ENCODE measurements at places on chromosomes 7 and 10. TPM values are rescaled to one million over a fixed set of nuclear protein-coding genes. Genes with fewer than 3 reads are reported as not detected.

DNA sequence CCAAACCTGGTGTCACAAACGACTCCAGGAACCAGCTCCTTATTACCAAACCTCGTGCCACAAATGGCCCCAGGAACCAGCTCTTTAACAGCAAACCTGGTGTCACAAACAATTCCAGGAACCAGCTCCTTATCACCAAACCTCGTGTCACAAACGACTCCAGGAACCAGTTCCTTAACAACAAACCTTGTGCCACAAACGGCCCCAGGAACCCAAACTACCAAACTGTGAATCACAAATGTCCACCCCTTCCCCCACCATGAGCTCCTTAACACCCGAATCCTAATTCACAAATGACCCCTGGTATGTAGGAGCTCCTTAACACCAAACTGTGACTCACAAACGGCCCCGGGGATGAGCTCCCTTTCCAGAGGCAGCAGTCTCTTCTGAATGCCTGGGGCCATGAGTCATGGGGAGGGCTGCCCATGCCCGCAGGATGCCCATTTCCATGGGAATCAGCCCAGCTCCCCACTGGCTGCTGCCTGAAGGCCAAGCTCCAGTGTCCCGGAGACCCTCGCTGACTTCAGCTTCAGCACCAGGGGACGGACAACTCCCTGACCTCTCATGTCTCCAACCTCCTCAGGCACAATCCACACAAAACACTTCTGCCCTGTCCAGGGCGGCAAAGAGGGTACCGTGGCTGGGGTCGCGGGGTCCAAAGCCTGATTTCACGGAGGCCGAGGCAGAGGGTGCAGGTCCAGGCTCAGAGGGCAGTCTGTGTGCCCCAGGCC is 213.1 kb downstream of the ELFN1 start:
- peaks cover 15% of the 10 kb centered on the region for H3K4me1 ChIP-seq
- peak overlapping the region; percentile 45 for H3K27ac ChIP-seq
- H3K27me3 ChIP-seq = no peaks in the 10 kb centered on the region
- peaks cover 21% of the 10 kb centered on the region for H3K36me3 ChIP-seq

GRCh38 chr7:129394101-129394500 is 40.1 kb upstream of the STRIP2 start:
- no peak overlapping the region for H3K27ac ChIP-seq
- no peak for DNase-seq
- no peak overlapping the region for H3K4me3 ChIP-seq
- H3K27me3 ChIP-seq = no peaks in the 10 kb centered on the region
- H3K36me3 ChIP-seq = no peaks in the 10 kb centered on the region
- no peaks in the 10 kb centered on the region for H3K4me1 ChIP-seq

- H3K27me3 ChIP-seq = peaks cover 5% of the 10 kb centered on the region
- H3K36me3 ChIP-seq = no peaks in the 10 kb centered on the region
- peaks cover 17% of the 10 kb centered on the region for H3K4me1 ChIP-seq
- no peak overlapping the region for H3K4me3 ChIP-seq
- H3K27ac ChIP-seq = no peak overlapping the region
Observed at GRCh38 chr10:14500172-14500765, 169.5 kb upstream of the FRMD4A start.

- H3K27me3 ChIP-seq = no peaks in the 10 kb centered on the region
- no peak for DNase-seq
- no peaks in the 10 kb centered on the region for H3K4me1 ChIP-seq
- no peak overlapping the region for H3K4me3 ChIP-seq
- H3K27ac ChIP-seq = no peak overlapping the region
Observed at GRCh38 chr7:6650521-6651011, 13.4 kb downstream of the ZNF316 start.

DNA sequence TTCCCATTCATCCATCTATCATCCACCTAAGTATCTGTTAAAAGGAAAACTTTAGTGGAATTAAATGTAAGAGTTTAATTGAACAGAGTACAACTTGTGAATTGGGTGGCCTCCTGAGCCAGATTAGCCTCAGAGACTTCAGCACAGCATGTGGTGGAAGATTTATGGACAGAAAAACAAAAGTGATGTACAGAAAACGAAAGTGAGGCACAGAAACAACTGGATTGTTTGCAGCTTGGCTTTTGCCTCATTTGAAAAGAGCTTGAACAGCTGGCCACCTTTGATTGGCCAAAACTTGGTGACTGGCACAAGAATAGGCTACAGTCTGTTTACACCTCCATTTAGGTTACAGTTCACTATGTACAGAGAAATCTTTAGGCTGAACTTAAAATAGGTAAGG is 1463.4 kb upstream of the CELF2 start:
- H3K4me3 ChIP-seq = no peak overlapping the region
- DNase-seq = no peak
- H3K36me3 ChIP-seq = no peaks in the 10 kb centered on the region
- H3K27ac ChIP-seq = no peak overlapping the region

COL13A1 gene
- not detected for total RNA-seq

DNA sequence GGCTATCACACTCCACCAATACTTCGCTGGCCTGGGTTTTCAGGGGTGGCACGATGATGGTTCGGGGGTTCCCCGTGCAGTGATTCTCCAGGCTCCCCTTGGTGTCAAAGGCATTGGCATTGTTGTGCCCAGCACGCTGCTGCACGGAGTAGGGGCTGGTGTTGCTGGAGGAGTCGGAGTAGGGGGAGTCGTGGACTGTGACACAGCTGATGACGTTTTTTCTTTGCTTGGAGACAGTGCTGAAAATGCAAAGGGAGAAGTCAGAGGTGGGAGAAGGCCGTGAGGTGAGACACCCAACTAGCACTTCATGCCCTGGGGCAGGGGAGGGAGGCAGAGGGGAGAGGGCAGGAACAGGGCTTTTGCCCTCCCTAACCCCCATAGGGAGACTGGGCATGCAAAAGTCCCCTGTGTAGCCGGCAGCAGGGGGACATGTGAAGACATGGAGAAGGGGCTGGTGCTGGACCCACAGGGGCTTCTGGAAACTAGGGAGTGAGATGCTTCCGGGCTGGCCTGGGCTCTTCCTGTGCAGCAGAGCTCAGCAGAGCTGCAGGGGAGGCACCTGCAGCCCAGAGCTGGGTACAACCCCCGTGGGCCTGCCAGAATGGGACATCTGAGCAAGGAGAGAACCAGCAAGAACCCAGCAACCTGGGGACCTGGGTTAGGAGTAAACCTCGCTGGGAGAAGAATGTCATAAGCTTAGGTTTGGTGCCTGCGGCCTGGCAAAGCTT is 60.5 kb downstream of the CLEC2L start:
- peaks cover 3% of the 10 kb centered on the region for H3K36me3 ChIP-seq
- no peak overlapping the region for H3K27ac ChIP-seq
- no peak overlapping the region for H3K4me3 ChIP-seq

DNA sequence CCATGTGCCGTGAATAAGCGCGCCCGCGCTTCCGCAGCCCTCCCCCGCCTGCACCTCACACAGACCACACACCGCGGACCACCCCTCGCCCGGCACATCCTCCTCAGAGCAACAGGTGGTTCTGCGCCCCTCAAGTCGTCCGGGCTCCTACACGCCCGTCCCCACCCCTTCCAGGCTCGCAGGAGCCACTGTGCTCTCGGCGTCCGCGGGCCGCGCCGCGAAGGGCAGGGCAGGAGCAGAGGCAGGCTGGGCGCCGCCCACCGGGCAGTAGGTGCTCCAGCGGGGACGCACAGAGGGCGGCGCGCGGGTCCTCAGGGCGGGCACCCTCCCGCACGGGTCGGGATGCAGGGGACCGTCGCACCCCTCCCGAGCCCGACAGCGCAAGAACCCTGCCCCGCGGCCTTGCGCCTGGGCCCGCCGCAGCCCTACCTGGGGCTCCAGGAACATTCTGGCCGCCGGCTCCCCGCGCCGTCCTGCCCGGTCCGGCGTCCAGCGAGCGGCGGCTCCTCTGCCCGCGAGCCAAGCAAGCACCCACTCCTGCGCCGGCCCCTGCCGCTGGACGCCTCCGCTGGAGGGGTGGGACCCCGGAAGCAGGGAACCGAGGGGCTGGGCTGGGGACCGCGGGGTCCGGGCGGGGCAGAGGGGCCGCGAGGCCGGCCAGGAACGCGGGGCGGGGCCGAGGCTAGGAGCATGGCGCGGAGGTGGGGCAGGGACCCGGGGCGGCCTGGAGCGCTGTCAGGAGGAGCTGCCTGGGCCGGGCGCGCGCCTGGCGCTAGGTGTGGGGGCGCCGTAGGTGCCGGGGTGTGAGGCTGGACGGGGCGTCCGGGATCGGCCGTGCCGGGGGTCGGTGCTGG is 37.4 kb downstream of the RASGEF1A start:
- peak; percentile 75 for DNase-seq
- H3K4me1 ChIP-seq = peaks cover 36% of the 10 kb centered on the region
- no peaks in the 10 kb centered on the region for H3K36me3 ChIP-seq
- H3K4me3 ChIP-seq = peak overlapping the region; percentile 83
- peak overlapping the region; percentile 74 for H3K27ac ChIP-seq

LIPA gene
- total RNA-seq = 35.9 TPM

GRCh38 chr10:49185213-49185612 is 3.0 kb downstream of the TMEM273 start:
- no peak for DNase-seq
- H3K36me3 ChIP-seq = peaks cover 6% of the 10 kb centered on the region
- H3K27ac ChIP-seq = peak overlapping the region; percentile 26
- no peak overlapping the region for H3K4me3 ChIP-seq
- H3K27me3 ChIP-seq = peaks cover 22% of the 10 kb centered on the region
- peaks cover 58% of the 10 kb centered on the region for H3K4me1 ChIP-seq

GRCh38 chr7:157155959-157156358 is 17.2 kb downstream of the UBE3C start:
- no peaks in the 10 kb centered on the region for H3K27me3 ChIP-seq
- H3K4me3 ChIP-seq = no peak overlapping the region

DLX6 gene
- not detected for total RNA-seq

NYAP1 gene
- total RNA-seq = 0.54 TPM

DNA sequence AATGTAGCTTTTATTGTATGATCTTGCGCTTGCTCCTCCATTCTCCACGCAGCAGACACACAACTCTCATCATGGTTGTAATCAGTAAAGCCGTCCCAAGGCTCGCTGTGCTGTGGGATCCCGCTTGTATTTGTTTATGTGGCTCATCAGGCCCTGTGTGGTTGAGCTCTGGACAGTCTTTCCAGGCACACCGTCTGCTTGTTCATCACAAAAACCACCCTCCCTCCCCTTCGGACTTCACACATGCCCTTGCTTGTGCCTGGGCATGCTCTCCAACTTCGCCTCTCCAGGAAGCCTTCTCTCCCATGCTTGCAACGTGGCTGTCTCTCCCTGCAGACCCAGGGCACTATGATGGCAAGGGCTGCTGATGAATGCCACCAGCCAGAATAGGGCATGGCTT is 62.4 kb downstream of the HK1 start:
- H3K4me1 ChIP-seq = peaks cover 52% of the 10 kb centered on the region
- no peak for DNase-seq
- no peaks in the 10 kb centered on the region for H3K27me3 ChIP-seq
- no peak overlapping the region for H3K4me3 ChIP-seq
- peaks cover 30% of the 10 kb centered on the region for H3K36me3 ChIP-seq
- H3K27ac ChIP-seq = no peak overlapping the region
